MCF 10A (cell line): ENCODE measurements at places on chromosomes 2 and 18. TPM values are rescaled to one million over a fixed set of nuclear protein-coding genes. Genes with fewer than 3 reads are reported as not detected.

- H3K36me3 ChIP-seq, result peaks cover 16% of the 10 kb centered on the region
- H3K4me1 ChIP-seq, result peaks cover 28% of the 10 kb centered on the region
- H3K27ac ChIP-seq, result no peak overlapping the region
- DNase-seq, result no peak
- H3K27me3 ChIP-seq, result no peaks in the 10 kb centered on the region
- H3K4me3 ChIP-seq, result no peak overlapping the region
Measured at GRCh38 chr2:43344868-43345373, 118.5 kb upstream of the ZFP36L2 start.

- H3K4me3 ChIP-seq, result no peak overlapping the region
- H3K4me1 ChIP-seq, result no peaks in the 10 kb centered on the region
- no peak overlapping the region for H3K27ac ChIP-seq
- no peak for DNase-seq
Measured at GRCh38 chr18:13471198-13471845, 252.8 kb downstream of the LDLRAD4 start.

IL1RN gene
- total RNA-seq, result 0.39 TPM in 1 of 2 replicates, not detected in the other

GRCh38 chr2:170227507-170227947 lies 49.6 kb downstream of the MYO3B start:
- no peaks in the 10 kb centered on the region for H3K27me3 ChIP-seq
- no peaks in the 10 kb centered on the region for H3K36me3 ChIP-seq
- no peak overlapping the region for H3K4me3 ChIP-seq
- no peak overlapping the region for H3K27ac ChIP-seq

- no peak overlapping the region for H3K27ac ChIP-seq
- H3K4me3 ChIP-seq, result no peak overlapping the region
- H3K27me3 ChIP-seq, result peaks cover 89% of the 10 kb centered on the region
- no peaks in the 10 kb centered on the region for H3K4me1 ChIP-seq
- no peaks in the 10 kb centered on the region for H3K36me3 ChIP-seq
- no peak for DNase-seq
Measured at GRCh38 chr2:110777531-110778311, 45.3 kb downstream of the ACOXL start.

DNA sequence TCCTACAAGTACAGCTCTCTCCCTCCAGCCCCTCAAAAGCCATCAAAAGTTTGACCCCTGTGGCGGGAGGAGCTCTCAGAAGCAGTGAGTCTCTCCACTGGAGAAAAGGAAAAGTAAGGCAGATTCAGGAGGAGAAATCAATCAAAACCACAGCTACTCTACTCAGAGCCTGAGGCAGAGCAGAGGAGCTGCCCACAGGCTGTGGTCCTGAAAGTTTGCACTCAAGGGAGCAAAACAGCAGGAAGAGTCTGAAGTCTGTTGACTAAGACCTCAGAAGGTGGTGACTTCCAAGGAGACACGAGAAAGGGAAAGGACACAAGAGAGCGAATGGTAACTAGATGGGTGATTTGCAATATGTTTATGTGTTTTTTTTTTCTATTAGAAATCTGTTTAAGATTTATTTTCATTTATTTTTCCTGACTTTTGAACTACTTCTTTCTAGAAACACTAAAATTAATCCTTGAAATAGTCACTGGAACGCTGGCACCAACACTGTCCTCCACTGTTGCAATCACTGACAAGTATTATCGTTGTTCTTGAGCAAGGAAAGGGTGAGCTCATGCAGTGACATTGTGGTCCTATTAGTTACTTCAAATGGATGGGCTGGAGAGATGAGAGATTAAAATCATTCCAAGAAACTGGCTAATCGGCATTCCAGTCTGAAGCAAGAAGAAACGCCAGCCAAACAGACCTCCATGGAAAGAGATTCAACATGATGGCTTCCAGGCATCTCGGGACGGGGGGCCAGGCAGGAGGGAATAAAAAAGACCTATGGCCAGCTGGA lies 35.8 kb downstream of the PID1 start:
- no peak overlapping the region for H3K27ac ChIP-seq
- H3K4me3 ChIP-seq, result no peak overlapping the region
- H3K27me3 ChIP-seq, result no peaks in the 10 kb centered on the region
- peaks cover 37% of the 10 kb centered on the region for H3K36me3 ChIP-seq
- DNase-seq, result peak; percentile 15
- peaks cover 33% of the 10 kb centered on the region for H3K4me1 ChIP-seq

PROC gene
- total RNA-seq, result not detected in 2 replicates
